Fibroblast of pulmonary artery (primary cell): ENCODE measurements at places on chromosomes 1 and 21.

GRCh38 chr1:35847935-35848565 lies 35.0 kb upstream of the AGO1 start:
- DNase-seq = no peak

DNA sequence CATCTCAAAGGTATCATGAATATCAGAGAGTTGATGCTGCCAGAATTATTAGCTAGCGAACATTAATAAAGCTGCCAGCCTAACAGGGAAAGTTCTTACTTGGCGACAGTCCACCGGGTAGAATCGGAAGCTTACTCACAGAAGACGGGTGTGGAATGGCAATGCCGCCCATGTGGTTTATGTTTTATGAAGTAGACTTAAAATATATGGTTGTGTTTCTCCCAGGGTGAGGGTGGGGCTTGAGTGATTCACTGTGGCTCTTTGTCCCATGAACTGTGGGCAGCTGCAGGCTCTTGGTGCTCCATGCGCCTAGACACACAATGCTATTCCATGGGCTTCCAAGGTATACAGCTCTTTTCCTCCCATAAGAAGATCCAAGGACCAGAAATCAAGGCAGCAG lies 162.7 kb downstream of the PIGK start:
- DNase-seq = no peak

- DNase-seq = no peak
Observed at GRCh38 chr1:91804546-91805023, 81.4 kb downstream of the TGFBR3 start.

- DNase-seq = peak; percentile 50
Observed at GRCh38 chr1:168958562-168959289, 147.8 kb upstream of the ATP1B1 start.

DNA sequence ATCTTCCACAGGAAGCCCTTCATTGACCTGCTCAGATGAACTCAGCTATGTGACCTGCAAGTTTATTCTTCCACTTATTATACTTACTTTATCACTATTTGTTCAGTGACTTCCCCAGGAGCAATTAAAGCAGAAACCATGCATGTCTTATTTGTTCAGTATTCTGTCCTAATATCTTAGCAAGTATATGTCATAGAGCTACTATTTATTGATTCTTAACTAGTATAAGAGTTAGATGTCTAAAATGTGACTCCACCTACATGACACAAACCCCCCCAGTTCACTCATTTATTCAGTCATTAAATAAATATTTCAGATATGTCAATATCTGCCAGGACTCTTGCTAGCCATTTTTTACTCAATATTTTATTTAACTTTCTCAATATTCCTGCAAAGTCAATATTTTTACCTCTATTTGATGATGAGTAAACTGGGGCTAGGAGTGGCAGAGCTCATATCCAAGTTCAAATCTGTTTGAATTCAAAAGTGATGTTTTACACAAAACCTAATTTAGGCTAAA lies 469.0 kb upstream of the USP24 start:
- no peak for DNase-seq

- no peak for DNase-seq
Observed at GRCh38 chr1:152003846-152004442, 10.3 kb upstream of the S100A10 start.

DNA sequence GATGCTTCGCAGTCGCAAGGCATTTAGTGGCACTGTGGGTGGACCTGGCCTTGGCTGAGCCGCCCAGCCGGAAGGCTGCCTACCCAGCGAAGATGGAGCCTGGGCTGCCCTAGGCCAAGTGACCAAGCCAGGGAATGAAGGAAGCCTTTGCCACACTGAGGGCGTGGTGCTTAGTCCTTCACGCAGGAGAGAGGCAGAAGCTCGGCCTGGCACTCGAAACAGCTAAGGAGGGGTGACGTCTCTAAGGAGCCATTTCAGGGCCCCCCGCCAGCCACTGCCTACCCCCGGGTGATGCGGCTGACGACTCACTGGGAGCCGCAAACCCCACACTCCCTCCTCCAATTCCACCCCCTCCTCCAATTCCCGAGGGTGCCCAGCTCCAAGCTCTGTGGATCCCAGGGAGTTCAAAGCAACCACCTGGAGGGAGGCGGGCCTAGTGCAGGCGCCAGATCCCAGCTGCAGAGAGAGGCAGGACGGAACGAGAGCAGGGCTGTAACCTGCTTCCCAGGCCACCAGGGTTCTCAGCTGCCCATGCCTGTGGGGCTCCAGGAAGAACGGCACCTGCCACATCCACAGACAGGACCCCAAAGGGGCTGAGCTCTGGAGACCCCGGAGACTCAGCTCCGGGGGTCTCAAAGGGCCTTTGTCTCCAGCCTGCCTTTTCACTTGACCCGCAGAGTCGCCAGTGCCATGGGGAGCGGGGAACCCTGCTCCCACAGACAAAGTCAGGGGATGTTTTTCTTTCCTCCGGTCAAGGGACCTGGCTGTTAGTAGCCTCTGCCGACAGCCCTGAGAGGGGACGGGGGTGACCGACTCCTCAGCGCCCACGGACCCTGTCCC lies 75.8 kb downstream of the ARHGEF16 start:
- no peak for DNase-seq

DNA sequence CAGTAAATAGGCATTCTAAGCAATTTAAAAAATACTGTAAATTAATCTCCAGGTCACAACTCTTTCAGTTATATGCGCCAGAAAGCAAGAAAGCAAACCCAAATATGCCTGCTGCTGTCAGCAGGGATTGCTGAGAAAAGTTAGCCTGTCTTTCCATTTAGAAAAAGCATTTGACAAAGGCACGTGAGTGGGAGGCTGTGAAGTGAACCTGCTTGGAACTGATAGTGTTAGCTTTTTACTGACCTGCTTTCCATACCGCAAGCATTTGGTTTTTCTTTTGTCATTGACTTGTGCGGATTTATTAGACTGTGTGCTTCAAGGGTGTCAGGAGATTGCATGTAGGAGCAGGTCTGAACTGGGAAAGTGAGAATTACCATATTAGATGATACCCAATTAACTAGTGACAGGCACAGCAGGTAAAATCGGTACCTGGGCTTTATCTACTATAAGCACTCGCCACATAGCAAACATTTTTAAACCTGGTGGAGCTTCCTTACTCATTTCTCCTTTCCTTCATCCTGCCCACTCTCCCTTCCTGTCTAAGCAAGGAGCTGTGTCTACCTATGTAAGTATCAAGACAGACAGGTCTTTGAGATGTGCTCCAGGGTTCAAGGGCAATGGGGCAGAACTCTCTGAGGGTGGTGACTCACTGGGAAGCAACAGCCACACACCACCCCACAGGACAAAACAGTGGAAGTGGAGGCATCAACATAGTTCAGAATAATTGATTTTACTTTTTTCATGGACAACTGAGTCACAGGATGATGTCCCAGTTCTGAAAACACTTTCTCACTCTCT lies 323.9 kb downstream of the DISC1 start:
- no peak for DNase-seq

- DNase-seq = no peak
Observed at GRCh38 chr1:196660272-196660671, 8.4 kb downstream of the CFH start.

DNA sequence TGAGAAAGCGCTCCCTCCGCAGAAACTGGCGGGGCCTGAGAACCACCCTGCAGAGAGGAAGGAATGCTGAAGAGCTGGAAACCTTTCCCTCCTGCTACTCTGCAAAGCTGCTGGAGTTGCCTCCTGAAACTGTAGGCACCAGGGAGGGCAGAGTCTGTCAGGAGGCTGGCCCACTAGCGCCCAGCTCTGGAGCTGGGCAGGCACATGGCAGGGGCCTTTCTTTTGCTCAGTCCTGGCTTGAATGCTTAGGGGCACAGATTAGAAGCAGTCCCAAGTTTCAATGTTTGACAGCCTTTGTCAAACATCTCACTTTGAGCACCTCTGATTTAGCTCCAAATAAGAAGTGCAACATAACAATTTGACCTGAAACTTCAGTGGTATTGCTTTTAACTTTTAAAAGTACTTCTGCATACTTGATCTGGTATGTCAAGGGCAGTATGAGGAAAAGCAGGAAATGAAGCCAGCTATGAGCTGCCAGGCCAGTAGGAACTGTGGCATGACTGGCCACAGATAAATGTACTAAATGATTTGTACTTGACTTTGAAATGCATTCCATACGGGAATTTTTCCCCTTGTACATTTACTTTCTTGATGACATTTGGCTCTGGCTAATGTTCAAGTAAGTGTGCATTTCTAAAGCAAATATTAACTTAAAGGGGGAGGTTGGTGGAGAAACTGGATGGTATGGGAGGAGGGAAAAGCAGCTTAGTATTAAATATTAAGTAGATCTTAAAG lies 7.2 kb downstream of the C1orf116 start:
- peak; percentile 57 for DNase-seq

- no peak for DNase-seq
Observed at GRCh38 chr1:25716320-25716719, 83.7 kb upstream of the SELENON start.

DNA sequence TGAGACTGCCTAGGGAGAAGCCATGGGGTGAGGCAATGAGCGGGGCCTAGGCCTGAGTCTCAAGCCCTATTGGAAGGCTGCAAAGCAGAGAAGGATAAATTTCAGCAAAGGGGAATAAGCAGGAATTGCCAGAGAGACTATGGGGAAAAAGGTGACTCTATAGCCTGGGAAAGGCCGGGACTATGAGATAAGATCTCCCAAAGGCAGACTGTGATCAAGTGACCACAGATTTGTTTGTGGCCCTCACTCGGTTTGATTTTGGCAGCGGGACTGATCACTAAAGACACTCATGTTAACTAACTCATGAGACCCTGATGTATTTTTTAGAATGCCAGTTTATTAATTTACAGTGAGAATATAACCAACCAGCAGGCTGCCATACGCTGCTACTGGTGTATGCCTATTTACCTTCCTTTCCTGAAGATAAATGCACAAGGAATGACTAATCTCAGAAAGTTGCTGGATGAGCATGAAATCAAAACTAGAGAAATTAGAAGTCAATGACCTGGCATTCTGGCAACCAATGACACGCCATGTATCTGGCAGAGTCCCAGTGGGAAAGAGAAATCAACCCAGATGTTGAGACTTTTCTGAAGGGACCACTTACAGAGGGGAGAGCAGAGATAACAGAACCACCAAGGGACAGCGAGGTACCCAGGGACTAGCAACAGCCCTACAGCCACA lies 4.3 kb downstream of the HSF2BP start:
- DNase-seq = no peak

DNA sequence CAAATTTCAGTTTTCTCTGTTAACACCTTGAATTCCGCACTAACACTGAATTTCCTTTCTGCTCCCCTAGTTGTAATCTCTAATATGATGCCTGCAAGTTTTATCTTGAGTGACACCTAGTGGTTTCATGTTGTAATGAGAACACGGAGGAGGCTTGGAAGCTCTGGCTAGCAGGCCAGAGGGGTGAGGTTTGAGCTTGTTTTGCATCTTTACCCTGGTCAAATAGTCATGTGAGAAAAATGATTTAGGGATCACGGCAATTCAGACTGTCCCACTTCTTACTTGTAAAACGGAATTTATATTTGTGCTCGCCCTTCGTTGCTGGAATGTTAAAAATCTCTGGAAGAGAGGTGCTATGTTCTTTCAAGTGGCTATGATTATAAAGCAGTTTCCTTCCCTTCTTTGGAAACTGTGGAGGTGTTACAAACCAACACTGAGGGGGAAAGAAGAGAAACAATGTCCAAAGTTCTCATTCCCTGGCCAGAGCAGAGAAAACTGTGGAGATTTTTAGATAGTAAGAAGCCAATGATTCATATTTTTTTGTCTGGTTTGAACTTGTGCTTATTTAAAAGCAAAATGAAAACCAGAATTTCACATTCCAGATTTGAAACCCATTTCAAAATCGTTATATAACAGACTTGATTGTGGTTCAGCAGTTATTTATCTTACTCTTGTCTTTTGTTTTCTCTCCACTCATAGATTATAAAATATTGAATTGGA lies 5.3 kb upstream of the MROH9 start:
- peak; percentile 73 for DNase-seq

DNA sequence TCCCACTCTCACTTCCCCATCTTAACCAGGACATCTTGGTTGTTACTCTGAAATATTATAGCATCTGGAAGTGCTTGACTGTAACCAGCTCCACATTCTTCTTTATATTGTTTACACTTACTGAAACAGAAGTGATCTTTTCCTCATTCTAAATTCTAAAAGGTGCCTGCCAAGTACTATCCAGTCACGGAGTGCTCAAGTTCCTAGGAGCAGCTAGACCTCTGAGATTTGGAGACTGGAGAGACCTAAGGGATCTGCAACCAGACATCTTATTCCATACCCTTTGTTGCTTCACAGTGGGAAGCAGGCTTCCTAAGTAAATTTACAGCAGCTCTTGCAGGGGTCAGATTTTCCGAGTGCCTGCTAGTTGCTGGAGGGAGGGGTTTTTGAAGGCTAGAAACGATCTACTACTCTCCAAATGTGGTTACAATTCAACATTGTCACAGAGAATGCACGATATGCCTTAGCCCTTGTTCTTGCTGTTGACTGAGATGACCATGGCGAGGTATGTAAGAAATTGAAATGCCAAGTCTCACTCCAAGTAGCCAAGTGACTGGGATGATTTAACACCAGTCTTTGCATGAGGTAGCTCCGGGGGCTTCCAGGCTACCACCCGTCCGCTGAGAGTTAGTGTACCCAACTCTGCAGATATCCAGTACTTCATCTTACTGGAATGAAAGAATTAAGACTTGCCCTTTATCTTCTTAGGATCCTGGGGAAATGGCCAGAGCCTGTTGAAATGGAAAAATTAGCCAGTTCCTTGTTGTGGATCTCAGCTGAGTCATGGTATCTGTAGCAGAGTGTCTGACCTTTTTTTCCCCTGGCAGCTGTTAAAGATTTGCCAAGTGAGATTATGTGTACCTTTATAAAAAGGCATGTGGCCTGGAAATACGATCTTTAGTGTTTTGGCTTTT lies 150.8 kb downstream of the MAST2 start:
- DNase-seq = peak; percentile 58

DNA sequence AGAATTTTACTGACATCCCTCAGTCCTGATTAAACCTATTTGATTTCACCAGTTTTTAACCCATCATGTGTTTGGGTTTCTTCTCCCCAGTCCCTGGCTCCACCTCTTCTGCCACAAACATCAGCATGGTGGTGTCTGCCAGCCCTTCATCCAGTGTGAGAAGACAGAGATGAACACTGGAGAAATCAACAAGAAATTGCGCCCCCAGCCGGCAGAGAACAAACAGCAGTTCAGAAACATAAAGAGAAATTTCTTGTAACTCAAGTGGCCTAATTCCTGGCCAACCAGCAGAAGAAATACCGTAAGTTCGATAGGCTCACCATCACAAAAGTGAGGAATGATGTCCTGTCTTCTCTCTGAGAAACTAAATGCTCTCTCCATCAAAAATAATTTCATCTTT lies 18.3 kb downstream of the S100A11 start:
- peak; percentile 27 for DNase-seq

DNA sequence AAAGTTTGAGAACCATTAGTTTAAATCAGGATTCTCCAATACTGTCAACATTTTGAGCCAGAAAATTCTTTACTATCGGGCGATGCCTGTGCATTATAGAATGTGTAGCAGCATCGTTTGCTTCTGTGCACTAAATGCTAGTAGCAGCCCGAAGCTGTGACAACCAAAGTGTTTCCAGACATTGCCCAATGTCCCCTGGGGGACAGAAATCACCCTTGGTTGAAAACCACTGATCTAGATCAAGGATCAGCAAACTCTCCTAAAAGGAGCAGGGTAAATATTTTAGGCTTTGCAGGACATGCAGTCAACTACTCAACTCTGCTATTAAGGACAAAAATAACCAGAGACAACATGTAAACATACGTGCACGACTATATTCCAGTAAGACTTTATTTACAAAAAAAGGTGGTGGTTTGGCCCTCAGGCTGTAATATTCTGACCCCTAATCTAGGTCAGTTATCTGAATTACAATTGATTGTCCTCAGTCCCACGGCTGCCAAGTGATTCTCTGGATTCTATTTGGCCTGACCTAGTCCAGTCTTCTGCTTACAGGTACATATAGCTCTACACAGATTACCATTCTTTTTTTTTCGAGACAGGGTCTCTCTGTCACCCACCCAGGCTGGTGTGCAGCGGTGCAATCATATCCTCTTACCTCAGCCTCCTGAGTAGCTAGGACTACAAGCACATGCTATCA lies 10.6 kb downstream of the FAF1 start:
- no peak for DNase-seq
